ENCODE measurements at places on chromosomes 5 and 9.

DNA sequence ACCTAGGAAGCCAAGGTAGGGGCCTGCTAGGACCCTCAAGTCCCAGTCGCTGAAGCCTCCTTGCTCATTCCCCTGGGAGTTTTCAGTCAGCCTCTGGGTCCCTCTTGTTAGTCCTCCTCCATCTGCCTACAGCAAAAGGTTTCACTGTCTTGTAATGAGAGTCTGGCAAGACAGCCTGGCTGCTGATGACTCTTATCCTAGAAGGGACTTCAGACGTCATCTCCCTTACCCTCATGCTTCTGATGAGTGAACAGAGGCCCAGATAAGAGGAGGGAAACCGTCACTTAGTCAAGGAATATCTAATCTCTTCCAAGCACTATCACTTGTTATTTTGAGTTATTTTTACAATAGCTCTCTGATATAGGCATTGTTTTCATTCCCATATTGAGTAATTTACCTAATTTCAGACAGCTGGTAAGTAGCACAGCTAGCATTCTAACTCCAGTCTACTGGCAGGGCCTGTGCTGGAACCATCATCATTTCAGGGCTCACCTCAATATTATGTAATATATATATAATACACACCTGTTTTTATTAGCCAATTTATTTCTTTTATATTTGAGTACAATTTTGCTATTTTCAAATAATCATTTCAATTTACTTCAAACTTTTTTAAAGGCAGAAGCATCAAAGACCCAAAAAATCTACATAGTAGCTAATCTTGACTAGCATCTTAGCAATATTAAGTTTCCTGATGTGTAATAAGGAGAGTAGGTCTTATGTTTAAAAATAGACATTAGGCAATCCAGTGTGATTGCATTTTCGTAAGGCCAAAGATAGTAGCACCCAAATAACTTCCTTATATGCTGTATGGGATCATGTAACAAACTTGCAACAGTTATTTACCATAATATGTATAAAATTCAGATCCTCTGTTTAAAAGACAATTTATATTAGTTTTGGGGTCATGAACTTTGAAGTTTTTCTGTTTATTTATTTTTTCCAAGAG, 7.9 kb downstream of the CMYA5 start:
- no peak for DNase-seq

- no peak for DNase-seq
These were observed 51.1 kb downstream of the C9orf50 start for GRCh38 chr9:129569502-129570449.

- DNase-seq = no peak
These were observed 150.2 kb downstream of the TRIM32 start for GRCh38 chr9:116837018-116837989.

DNA sequence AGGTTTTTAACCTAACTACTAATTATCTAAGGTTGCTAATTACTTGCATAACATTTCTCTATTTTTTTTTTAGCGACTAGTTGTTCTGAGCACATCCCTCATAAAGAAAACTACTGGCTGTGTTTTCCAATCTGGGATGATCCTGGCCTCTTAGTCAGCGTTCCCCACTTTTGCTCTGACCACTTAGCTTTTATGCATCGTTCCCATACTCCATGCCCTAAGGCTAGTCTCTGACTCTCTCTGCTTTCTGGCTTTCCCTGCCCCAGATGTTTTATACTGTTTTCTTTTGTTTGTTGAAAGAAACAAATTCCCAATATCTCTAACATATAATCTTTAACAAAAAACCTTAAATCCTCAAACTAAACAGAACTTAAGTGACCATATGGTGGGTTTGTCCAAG, 217.9 kb downstream of the SPATA31D1 start:
- DNase-seq = no peak

GRCh38 chr9:28212979-28213378, 639.7 kb upstream of the C9orf72 start:
- no peak for DNase-seq

DNA sequence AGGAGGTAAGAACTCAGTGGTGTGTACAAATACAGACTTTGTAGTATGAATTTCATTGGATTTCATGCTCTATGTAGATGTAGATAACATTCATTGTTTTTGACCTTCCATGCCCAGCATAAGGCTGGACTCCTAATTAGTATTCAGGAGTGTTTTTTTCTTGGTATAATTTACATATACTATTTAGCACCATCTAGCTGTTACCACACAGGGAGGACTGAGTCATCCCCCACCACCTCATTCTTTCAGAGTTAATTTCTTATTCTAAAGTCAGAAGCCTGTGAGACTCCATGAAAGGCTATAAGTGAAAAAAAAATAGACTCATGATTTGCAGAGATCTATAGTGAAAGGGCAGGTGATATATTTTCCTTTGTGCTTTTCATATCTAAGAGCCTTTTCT, 555.0 kb downstream of the PRR16 start:
- DNase-seq = no peak

- DNase-seq = no peak
These were observed 17.6 kb upstream of the FCHO2 start for GRCh38 chr5:72938206-72938605.

DNA sequence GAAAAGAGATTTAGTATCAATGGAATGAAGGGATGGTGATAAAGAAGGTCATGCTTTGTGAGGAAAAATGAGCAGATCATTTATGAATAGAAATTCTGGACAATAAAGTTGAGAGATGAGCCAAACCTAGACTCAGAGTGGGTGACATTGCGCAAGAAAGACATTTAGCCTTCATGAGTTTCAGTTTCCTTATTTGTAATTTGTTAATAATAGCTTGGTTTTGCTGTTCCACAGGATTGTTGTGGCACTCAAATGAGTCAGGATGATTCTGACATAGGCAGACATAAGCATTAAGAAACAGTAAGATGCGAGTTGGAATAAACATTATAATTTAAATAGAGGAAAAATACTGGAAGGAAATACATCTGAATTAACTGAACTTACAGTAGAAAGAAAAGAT, 34.8 kb downstream of the ITGA2 start:
- no peak for DNase-seq

- no peak for DNase-seq
These were observed 595 bp upstream of the GRHPR start for GRCh38 chr9:37421914-37422288.

- no peak for DNase-seq
These were observed 32.1 kb upstream of the ALDH1A1 start for GRCh38 chr9:72984991-72985390.

- no peak for DNase-seq
These were observed 44.7 kb downstream of the STOM start for GRCh38 chr9:121325387-121325786.
